ENCODE measurements at places on chromosomes 4 and X.

- no peak for DNase-seq
Observed at GRCh38 chrX:13664020-13664419, 11.1 kb downstream of the TCEANC start.

DNA sequence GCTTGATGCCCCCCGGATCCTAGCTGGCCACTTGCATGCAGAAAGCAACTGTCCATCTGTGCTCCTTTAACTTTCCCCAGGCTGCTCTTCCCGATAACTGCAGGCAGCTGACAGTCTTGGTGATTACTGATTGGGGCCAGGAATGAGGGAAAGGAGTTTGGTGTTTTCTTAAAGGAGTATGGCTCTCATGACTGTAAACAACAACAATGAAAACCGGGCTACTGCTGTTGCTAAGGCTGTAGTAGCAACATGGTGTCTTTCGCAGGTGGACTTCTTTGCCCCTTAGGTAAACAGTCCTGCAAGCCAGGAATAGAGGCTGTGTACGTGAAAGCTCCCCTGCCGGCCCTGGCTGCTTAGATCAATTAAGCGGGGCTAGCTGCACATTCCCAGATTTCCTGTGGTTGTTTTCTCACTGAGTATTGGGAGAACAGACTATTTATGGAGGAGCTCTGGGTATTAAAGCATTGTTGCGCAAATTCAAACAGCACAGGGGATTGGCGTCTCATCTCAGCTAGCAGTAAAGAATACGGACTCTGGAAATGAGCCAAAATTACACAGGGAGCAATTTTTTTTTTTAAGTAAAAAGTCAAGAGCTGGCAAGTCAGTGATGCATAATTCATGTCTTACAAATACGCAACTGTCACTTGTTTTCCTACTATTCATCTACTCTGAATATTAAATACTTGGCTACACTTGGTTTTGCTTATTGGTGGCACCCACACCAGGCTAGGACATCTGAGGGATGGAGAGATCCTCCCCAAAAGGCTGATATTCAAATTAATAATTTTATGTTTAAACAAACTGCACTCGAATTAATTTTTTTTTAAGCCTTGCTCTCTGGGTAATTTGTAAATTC, 61.6 kb upstream of the NAP1L5 start:
- no peak for DNase-seq

GRCh38 chrX:155127940-155128339, 56.6 kb downstream of the BRCC3 start:
- DNase-seq: no peak

- DNase-seq: no peak
Observed at GRCh38 chrX:130793975-130794374, 109.0 kb downstream of the ENOX2 start.

DNA sequence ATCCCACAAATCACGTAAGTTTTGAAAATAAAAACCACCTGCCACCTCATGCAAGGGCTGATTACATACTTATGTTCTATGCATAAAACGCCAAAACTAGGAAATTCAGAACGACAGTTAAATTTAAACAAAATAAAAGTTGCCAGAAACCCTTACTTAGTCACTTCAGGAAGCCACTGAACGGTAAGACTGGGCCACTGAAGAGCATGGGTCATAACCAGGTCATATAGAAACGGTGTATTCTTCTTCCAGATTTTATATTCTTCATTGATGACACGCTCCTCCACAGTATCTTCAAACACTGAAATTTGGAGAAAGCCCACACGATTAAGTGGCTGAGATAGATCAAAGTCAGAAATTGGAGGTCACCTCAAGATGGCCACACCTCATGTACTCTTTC, 1.2 kb downstream of the RBBP7 start:
- DNase-seq: no peak

- DNase-seq: no peak
Observed at GRCh38 chrX:129654652-129655546, at the start of gene APLN. Gene APLN, minus strand, starts transcription at chrX:129654956. Its CDS starts 326 bp downstream, at chrX:129654630.

GRCh38 chr4:11954093-11954492, 525.4 kb upstream of the HS3ST1 start:
- DNase-seq: no peak

DNA sequence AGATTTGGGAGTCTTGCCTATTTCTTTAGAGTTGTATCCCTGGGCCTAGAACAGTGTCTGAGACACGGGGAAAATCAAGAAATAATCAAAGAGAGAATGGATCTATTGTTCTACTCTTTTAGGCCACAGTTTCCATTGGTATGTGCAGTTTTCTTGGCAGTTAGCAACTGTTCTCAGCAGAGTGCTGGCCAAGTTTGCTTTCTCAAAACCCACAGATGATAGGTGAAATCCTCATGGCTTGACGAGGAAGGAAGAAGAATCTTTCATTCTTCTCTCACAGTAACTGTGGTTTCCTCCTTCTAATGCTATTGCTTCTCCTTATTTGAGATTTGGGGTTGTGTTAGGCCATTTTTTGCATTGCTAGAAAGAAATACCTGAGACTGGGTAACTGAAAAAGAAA, 42.2 kb downstream of the AGA start:
- DNase-seq: no peak

DNA sequence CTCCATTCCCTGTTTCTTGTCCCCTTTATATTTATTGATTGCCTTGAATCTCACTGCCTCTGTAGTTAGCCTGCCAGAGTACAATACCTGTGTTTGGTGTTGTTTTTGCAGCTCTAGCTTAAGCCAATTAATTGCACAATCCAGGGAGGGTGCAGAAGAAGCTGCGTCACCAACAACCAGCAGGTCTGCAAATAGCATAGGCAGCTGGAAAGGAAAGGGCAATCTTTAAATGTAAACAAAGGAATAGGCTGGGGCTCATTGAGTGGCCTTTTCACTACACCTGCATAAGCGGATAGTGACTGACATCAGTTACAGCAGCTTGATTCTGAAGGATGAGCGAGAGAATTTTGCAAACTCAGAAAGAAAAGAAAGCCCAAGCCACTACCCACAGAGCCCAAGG, 106.8 kb upstream of the RAI2 start:
- no peak for DNase-seq

DNA sequence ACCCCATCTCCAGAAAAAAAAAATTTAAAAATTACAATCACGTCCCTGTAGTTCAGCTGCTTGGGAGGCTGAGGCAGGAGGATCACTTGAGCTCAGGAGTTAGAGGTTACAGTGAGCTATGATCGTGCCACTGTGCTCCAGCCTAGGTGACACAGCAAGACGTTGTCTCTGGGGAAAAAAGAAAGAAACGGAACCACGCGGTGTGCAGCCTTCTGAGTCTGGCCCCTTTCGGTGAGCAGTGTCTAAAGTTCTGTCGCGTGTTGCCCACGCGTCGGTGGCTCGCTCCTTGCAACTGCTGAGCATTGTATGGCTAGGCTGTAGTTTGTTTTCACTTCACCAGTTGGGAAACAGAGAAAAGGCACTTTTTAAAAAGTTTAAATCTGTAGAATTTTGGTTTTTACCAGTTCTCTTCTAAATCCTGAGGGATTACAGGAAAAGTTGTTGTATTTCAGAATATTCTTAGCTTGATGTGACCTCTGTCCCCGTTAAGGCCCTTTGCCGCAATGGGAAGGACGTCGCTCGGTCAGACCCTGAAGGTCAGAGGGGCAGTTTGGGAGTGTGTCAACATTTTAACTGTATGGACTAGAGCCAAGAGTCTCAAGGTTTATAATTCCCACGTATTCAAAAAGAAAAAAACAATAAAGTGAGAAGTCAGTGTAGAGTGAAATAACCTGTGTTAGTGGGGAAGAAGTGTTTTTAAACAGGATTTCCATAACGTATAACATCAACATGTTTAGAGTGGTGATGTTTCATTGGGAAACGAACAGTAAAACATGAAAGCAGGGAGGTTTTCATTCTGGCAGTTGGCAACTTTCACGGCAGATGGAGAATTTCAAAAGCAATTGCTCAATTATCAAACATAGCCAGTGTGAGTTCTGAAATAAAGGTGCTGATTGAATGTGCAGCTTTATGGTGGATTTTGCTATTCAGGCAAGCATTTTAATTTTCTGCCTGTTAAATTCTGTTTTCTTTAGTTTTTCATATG, 45.8 kb upstream of the MSANTD1 start:
- DNase-seq: peak; percentile 39

- no peak for DNase-seq
Observed at GRCh38 chrX:131854581-131854980, 168.5 kb upstream of the STK26 start.

GRCh38 chr4:101217353-101218031, 129.8 kb downstream of the PPP3CA start:
- no peak for DNase-seq

- no peak for DNase-seq
Observed at GRCh38 chr4:147801820-147802219, 69.9 kb downstream of the ARHGAP10 start.

DNA sequence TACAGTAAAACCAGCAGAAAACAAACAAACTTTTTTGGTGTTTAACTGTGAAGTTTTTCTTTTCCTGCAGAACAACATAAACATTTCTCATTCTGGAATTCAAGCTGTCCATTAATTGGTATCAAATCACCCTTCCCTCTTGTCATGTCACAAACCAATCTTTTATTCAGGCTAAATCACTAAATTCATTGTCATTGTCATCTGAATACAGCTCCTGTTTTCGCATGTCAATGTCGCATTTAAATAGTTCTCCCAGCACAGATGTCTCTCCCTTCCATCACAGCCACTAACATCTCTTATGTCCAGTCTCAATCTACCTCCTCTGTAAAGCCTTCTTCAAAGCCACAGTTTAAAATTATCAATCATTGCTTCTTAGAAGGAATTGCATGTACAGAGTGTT, 192.1 kb upstream of the PCDH10 start:
- no peak for DNase-seq

- DNase-seq: no peak
Observed at GRCh38 chr4:126955292-126956183, 677.2 kb upstream of the INTU start.

DNA sequence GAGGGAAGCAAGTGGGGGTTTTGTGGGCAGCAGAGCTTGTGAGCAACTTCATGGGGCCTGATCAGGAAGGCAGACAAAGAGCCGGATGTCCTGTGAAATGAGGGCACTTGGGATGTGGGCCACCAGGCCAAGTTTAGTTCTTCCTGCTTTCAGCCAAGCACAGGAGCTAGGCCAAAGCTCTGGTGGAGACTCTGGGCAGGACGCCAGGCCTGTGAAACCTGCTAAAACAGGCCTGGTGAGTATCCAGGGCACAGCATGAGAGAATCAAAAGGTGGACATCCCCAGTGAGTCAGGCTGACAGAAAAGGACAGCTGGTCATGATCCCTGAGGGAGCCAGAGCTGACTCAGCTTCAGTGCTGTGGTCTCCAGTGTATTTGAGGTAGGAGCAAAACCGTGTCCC, 95.7 kb downstream of the NPNT start:
- DNase-seq: no peak

DNA sequence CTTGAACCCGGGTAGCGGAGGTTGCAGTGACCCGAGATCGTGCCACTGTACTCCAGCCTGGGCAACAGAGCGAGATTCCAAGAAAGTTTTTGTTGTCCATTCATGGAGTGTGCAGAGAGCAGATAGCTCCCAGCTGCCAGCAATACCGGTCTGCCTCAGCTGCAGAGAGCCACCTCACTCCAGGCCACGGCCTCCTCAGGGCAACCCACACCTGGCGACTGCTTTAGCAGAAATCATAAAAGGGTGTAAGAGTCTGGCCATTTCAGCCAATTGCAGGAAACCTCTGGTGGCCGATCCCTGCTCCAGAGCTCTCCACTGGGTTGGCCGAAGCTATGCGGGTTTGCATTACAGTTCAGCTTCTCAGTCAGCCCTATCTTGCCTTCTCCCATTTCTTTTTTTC, 227.4 kb upstream of the BCOR start:
- DNase-seq: no peak

DNA sequence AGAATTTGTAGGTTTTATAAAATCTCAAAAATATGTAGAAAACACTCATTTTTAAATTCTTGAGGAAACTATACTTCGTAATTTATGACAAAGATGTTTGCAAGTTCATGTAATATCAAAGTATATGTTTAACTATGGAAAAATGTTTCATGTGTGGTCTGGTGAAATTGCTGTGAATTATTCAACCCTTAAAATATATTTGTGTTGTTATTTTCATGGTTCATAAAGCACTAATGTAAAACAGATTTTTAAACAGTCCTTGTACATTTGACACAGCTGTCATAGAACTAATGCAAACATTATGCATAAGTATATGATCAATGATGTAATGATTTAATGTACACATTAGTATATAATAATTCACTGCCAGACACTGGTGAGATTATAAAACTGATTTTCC, 83.1 kb upstream of the ARSJ start:
- DNase-seq: no peak

GRCh38 chrX:38672646-38673045, 111.3 kb downstream of the TSPAN7 start:
- DNase-seq: no peak

- DNase-seq: no peak
Observed at GRCh38 chr4:15006416-15007024, 4.2 kb downstream of the CPEB2 start.

- DNase-seq: no peak
Observed at GRCh38 chr4:101103381-101104142, 243.8 kb downstream of the PPP3CA start.

- DNase-seq: no peak
Observed at GRCh38 chr4:121989715-121990114, 37.9 kb upstream of the TRPC3 start.

- no peak for DNase-seq
Observed at GRCh38 chr4:100208964-100209363, 18.7 kb upstream of the DDIT4L start.

DNA sequence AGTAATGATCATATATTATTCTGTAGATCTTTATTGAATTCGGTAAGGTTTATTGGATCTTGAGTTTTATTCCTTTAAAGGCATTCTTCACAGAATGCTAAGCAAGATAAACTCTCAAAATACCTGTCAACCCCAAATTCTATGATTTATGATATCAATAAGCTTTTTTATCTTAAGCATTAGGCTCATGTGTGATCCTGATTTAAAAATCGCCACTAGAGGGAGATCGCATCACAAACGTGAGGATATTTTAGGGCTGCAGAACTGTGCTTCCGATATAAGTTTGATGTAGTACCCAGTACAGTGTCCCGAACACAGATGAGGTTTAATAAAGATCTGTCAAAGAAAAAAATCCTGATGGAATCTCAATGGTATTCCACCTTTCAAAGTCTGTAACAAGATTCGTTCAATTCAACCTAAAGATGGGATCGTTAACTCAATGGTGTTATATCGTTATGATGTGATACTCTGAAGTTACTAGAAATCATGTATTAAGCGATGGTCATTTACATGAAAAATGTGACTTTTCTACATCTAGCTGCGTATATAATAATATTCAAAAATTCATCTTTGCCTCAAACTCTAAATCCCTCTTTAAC, 169.0 kb downstream of the CORIN start:
- DNase-seq: no peak

GRCh38 chr4:186500721-186501304, 54.6 kb downstream of the MTNR1A start:
- DNase-seq: no peak

DNA sequence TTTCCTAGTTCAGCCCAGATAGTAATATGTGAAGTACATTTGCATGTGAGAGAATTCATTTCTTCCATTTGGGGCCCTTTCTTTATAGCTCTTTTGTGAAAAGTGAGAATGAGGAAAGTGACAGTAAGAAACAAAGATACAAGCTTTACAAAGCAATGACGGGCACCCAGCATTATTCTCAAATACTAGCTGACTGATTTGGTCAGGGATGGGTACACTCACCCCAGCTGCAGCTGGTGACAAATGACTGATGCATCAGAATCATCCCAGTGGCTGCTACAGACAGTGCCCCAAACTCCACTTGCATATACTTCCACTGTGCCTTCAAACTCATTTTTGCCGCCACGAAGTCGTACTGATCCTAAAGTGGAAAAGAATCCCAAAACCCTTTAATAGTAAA, 14.8 kb downstream of the PRSS12 start:
- no peak for DNase-seq

- no peak for DNase-seq
Observed at GRCh38 chr4:165184220-165184619, 23.1 kb upstream of the KLHL2 start.

GRCh38 chr4:6345096-6345830, 75.6 kb downstream of the WFS1 start:
- no peak for DNase-seq

Measured in activated T-cell treated with anti-CD3 and anti-CD28 coated beads for 48 hours (primary cell).